ENCODE measurements at places on chromosomes 12 and 14. TPM values are rescaled to one million over a fixed set of nuclear protein-coding genes. Genes with fewer than 3 reads are reported as not detected.
A peak's percentile ranks its signal among the peaks of the same experiment; 100 is the strongest.

GRCh38 chr14:69808919-69809808 lies 12.1 kb upstream of the SLC10A1 start:
- no peaks in the 10 kb centered on the region for H3K36me3 ChIP-seq
- no peaks in the 10 kb centered on the region for H3K4me1 ChIP-seq
- no peak overlapping the region for H3K4me3 ChIP-seq
- H3K27ac ChIP-seq, result no peak overlapping the region
- H3K27me3 ChIP-seq, result peaks cover 2% of the 10 kb centered on the region
- DNase-seq, result no peak

- DNase-seq, result peak; percentile 79
- peak overlapping the region; percentile 70 for H3K4me3 ChIP-seq
- H3K4me1 ChIP-seq, result no peaks in the 10 kb centered on the region
- no peaks in the 10 kb centered on the region for H3K27me3 ChIP-seq
- no peaks in the 10 kb centered on the region for H3K36me3 ChIP-seq
Measured at GRCh38 chr14:64705381-64706118, 1.3 kb downstream of the PLEKHG3 start.

DNA sequence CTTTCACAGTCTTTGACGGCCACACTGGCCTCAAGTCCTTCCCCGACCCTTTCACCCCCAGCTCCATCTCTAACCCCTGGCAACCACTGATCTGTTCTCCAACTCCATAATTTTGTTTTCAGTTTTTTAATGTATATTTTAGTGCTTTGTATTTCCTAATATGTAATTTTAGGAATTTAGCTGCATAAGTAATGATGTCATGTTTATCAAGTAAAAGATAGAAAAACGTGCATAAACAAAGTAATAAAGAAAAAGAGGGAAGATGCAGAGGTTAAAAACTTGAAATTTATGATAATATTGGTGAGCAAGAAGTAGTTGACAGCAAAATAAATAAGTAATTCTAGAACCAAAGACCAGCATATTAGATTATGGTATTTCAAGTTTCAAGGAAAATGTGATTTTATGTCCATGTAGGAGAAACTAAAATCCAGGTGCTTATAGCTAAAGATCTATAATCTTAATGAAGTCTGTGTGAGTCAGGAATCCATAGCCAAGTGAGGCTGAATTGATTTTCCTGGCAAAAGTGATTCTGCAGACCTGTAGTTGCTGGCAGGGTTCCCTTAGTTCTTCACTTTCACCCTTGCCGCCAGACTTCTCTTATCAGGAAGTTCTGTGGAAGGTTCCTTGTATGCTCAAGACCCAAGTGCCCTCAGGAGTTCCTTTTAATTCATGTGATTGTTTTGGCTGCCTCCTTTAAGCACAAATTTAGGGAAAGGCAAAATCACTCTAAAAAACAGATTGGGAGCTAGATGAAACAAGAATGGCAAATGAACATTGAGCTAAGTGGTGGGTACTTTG lies 24.4 kb downstream of the FBXW8 start:
- H3K27me3 ChIP-seq, result no peaks in the 10 kb centered on the region
- H3K27ac ChIP-seq, result no peak overlapping the region
- peaks cover 3% of the 10 kb centered on the region for H3K36me3 ChIP-seq

GRCh38 chr12:19988459-19988873 lies 379.9 kb upstream of the PDE3A start:
- H3K27me3 ChIP-seq, result no peaks in the 10 kb centered on the region
- peak overlapping the region; percentile 94 for H3K27ac ChIP-seq
- H3K4me3 ChIP-seq, result no peak overlapping the region
- DNase-seq, result no peak
- no peaks in the 10 kb centered on the region for H3K36me3 ChIP-seq

Gene HOXC13
- total RNA-seq, result not detected

Gene TAS2R10
- total RNA-seq, result 1.4 TPM

- no peak for DNase-seq
- no peaks in the 10 kb centered on the region for H3K36me3 ChIP-seq
- no peak overlapping the region for H3K4me3 ChIP-seq
Measured at GRCh38 chr14:89849931-89850330, 104.6 kb downstream of the EFCAB11 start.

- no peaks in the 10 kb centered on the region for H3K4me1 ChIP-seq
- H3K4me3 ChIP-seq, result no peak overlapping the region
- H3K27me3 ChIP-seq, result no peaks in the 10 kb centered on the region
- no peak overlapping the region for H3K27ac ChIP-seq
Measured at GRCh38 chr12:131833896-131834641, 5.9 kb downstream of the MMP17 start.

Data from aorta (tissue), 5 donors.